NCI-H2171 (cell line): ENCODE measurements at places on chromosomes 1 and 21.

DNA sequence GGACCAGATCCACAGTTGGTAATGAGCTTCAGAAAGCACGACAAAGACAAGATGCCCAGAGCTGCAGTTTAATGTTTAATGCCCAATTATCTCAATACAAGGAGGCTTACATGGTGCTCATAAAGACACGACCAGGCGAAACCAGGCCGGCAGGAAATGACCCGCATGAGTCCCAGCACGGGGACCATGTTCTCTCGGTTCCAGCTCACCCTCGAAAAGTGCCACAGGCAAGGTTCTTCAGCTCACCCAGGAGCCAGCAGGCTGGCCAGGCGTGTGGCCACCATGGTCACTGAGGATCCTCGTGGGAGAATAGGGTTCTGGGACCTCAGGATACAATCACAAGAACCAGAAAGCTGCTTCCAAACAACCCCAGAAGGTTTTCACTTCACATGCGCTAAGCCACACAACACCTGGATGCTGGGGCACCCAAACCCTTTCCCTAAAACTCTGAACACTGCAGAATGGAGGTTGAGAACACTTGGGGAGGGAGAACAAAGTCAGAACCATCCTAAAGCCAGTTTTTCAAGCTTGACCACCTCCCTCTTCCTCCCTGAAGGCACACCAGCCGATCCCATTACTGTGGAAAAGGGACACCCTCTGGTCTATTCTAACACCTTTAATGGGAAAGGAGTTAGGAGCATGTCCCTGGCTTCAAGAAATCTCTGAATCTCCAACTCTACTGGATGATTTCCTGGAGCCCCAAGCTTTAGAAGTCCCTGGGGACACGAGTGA is 22.6 kb upstream of the ASAP3 start:
- DNase-seq: no peak

DNA sequence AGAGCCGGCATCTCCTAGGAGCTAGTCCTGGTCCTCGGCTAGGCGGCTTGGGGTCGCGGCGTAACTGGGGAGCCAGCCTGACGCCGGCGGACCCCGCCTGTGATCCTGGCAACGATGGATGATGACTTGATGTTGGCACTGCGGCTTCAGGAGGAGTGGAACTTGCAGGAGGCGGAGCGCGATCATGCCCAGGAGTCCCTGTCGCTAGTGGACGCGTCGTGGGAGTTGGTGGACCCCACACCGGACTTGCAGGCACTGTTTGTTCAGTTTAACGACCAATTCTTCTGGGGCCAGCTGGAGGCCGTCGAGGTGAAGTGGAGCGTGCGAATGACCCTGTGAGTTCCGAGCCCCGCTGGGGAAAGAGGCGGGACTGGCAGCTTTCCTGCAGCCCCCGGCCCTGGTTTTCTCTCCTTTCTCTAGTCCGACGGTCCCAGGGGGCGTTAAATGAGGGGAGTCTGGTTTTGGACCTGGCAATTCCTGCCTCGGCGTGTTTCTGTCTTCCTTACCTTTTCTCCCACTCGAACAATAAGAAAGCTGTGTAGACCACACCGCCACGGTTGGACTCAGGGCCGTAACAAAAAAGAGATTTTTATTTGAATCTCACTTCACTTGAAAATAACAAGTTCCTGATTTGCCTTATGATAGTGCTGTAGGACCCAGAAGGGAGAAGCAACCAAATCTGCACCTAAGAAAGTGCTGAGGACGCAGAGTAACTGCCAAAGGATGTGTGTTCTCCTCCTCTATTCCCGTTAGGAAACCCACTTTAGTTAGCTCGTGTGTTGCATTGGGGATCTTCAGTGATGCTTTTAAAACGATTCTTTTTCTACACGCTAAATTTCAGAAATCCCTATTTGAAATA is at the start of gene SPRTN:
Gene SPRTN, plus strand, starts transcription at position 24 of the 859 bp plus-strand sequence. Its CDS starts 91 bp downstream, at position 115.
- no peak for DNase-seq

GRCh38 chr1:37606481-37607263 is 10.9 kb upstream of the GNL2 start:
- no peak for DNase-seq

- DNase-seq: no peak
These were observed 22.0 kb downstream of the GNAI3 start for GRCh38 chr1:109570414-109570813.

- DNase-seq: no peak
These were observed 13.5 kb upstream of the ETV3L start for GRCh38 chr1:157113106-157113505.

DNA sequence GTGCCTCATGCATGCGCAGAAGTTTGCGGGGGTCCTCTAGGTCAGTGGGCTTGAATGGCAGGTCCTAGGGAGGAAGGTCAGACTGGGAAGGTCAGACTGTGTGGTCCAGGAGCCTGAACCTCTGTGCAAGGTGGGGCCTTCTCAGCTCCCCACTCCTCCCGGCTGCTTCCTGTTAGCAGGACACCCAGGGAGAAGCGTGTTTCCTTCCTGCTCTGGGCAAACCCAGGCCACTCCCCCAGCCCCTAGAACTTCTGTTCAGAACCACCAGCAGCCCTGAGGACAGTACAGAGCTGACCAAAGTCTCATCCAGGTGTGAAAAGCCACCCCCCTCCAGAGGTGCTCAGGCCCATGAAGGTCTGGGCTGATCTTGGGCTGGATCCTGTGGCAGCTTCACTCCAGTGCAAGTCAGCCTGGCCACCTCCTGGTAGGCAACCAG is 29.9 kb downstream of the NAV1 start:
- no peak for DNase-seq

DNA sequence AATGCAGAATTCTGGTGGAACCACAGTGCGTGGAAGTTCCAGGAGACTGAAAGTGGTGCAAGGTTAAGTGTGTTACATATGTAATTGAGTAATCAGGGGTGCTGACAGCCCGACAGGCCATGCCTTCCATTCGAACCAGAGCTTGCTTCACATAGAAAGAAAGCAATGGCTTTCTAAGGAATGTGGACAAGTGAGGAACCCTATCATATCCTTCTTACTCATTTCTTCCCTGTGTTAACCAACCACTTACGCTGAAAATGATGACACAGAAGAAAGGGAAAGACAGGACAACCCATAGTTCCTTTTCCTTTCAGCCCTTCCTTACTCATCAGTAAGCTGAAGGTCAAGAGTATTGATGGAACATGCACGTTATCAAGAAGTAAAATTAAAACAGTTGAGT is 48.1 kb upstream of the KCNA3 start:
- no peak for DNase-seq

DNA sequence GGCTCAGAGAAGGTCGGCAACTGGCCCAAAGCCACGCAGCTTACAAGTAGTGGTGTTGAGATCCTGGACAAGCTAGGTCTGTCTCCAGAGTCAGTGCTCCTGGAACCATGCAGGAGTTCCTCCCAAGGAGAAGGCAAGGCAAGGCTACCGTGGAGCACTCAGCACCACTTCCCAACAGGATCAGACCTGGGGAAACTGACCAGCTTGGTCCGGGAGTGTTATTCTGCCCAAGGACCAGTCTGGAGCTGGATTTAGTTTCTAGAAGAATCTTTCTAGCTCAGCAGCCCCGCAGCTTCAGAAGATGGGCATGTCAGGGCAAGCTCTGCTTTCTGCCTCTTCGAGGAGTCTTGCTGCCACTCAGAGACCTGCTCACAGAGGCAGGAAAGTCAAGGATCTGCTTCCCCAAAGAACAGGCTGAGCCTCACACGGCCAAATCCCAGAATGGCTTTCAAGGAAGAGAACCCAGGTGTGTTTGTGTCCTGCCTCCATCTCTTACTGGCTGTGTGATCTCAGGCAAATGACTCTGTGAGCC is 302.8 kb downstream of the MATN1 start:
- DNase-seq: no peak

- no peak for DNase-seq
These were observed 33.9 kb downstream of the C1orf141 start for GRCh38 chr1:67100833-67101232.
